HTR-8/SVneo (cell line): ENCODE measurements at places on chromosomes 1 and 21.
A peak's percentile ranks its signal among the peaks of the same experiment; 100 is the strongest.

- no peak for DNase-seq
These were observed 19.0 kb downstream of the BTG2 start for GRCh38 chr1:203324105-203325025.

GRCh38 chr1:43947874-43948437 is 1.2 kb downstream of the IPO13 start:
- no peak for DNase-seq

DNA sequence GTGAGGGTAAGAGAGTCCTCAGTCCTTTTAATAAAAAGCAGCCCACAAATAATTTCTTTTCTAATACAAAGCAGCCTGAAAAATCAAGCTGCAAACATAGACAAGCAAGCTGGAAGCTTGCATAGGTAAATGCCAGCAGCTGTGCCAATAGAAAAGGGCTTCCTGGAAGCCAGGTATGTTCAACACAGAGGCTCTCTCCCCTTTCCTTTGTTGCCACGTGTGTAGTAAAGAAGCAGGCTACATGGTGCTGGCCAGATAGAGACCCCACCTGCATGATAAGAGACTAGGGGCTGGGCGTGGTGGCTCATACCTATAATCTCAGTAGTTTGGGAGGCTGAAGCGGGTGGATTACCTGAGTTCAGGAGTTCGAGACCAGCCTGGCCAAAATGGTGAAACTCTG is 50.1 kb upstream of the ERRFI1 start:
- no peak for DNase-seq

- no peak for DNase-seq
These were observed 78.5 kb downstream of the SLC35F3 start for GRCh38 chr1:233982827-233983518.

- peak; percentile 26 for DNase-seq
These were observed 113.2 kb upstream of the CYYR1 start for GRCh38 chr21:26686278-26686677.

GRCh38 chr21:45430521-45431501 is 25.8 kb downstream of the COL18A1 start:
- DNase-seq = peak; percentile 43

DNA sequence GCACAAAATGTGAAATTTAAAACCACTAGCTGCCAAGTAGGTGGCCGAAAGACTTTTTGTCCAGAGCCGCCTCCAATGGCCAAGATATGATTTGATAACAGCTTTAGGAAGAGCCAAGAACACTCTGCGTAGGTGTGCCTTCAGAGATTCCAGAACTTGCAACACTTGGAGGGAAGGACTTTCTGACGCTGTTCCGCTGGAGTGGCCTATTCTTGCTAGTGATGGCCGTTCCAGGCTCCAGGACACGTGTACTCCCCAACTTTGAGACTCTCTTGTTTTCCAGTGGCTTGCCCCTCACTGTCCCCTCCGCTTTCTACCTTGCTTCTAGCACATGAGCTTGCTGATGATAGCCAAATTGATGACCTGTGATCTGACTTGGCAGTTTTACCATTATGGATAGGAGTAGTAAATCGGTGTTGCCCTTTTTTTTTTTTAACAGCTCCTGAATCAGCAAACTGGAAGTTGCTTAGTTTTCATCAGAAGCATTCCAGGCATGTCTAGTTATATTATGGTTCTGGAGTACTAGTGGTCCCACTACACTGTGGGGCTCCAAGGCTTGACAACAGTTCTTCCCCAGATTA is 1.0 kb downstream of the PRDX6 start:
- peak; percentile 34 for DNase-seq

DNA sequence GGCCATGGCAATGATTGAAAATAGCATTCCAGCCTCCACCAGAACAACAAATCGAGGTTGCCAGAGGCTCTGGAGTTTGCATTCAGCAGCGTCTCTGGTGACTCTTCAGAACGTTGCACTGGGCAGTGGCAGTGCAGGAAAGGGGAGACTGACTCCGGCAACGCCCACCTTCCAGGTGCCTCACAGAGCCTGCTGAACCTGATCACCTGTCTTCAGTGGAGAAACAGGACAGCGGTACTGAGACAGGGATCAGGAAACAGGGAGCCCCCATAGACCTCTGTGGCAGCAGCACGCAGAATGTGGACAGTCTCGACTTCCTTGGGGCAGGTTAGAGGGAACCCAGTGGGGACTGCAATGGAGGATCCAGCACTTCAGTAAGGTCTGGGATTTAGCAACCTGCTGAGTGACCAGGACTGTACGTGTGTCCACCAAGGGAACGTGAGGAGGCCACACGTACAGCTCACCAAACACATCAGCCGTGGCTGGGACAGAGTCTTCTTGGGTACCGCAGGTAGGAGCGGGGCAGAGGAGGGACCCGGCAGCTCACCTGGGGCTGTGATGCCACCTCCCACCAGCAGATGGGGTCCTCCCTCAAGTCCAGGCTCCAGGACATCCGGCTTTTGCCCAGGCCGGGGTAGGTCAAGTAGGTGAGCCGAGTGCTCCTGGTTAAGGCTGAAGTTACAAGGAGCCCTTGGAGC is 128.6 kb downstream of the PRDM2 start:
- no peak for DNase-seq

DNA sequence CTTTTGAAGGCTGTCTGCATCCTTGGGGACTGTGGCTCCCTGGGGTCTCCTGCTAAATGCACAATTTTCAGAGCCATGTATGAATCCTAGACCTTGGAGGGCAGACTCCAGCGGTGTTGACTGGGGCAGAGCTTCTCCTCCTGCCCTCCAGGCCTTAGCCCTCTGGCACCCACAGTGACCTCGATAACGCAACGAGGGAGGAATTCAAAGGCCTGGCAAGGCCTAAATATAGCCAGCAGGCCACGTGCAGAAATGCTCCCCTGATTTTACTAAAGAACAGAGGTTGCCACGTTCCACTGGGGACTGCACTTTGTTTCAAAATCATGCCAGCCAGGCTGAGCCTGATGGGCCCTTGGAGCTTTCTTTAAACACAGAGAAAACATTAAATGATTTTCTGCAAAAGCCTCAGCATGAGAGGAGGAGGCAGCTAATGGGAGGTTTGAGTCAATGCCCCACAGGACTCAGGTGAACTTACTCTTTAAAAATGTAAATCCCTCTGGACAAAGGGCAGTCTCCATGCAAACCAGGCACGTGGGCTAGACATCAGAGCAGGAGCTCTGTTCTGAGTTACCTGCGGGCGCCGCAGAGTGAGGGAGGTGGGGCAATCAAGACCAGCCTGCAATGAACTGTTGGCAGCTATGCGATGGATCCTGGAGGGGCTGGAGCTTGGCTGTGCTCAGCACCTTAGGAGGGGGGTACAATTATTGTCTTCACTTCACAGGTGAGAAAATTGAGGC is 28.0 kb downstream of the GRIK3 start:
- DNase-seq = no peak

DNA sequence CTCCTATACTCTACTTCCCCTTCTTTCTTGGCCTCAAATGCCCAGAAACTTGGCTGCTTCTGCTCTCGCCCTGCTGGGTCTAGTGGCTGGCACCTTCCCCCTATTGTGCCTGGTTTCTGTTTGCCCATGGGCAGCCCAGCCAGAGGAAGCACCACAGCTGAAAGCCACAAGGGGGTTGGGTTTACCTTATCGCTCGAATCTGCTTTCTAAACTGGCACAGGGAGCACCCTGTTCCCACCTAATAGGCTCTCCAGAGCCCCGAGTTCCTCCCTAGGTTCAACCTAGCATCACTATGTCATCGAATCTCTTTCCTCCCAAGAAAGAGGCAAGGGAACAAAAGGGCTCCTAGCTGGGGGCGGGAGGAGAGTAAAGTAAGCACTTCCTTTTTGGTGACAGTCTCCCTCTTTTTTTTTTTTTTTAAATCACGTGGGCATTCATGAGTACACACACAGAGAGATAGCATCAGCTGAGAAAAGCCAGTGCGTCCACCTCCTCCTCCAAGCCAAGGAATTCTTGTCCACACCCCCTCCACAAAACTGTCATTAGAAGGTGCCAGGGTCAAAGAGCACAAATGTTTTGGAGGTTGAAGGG is 72.8 kb downstream of the PLEKHA6 start:
- peak; percentile 40 for DNase-seq

DNA sequence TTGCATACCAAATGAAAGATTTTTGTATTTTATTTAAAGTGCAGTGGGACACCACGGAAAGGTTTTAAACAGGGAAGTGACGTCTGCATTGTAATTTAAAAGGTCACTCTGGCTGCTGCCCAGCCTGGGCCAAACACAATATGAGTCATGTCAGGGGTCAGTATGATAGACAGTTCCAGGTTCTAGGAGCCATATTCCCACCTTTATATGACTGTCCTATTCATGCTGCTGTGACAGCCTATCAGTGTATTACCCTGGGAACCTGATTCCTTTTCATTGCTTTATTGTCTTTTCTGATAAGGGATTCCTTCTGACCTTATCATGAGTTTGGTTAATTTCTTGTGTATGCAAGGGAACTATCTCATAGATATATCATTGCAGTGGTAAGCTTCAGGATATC is 5.3 kb downstream of the VANGL1 start:
- DNase-seq = no peak

GRCh38 chr1:244640917-244641316 is 12.0 kb upstream of the DESI2 start:
- no peak for DNase-seq

- no peak for DNase-seq
These were observed 2.2 kb upstream of the FRRS1 start for GRCh38 chr1:99768524-99769245.

GRCh38 chr1:208603721-208604120 is 359.5 kb upstream of the PLXNA2 start:
- DNase-seq = no peak

DNA sequence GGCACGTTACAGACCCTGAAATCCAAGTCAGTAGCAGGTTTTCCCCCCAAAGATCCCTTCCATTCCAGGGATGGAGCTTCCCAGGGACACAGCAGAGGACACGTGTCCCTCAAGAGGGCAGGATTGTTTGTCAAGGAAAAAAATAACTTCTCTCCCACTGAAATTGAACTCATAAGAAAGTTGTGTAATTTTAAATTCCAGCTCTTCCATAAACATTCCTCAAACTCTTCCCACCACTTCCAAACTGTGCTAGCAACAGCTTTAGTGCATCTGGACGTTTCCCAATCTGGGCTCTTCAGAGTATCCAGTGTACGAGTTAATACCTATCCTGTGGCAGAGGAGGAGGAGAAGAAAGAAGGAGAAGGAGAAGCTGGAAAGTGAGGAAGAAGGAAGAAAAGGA is 79.6 kb downstream of the PSMG1 start:
- DNase-seq = no peak

DNA sequence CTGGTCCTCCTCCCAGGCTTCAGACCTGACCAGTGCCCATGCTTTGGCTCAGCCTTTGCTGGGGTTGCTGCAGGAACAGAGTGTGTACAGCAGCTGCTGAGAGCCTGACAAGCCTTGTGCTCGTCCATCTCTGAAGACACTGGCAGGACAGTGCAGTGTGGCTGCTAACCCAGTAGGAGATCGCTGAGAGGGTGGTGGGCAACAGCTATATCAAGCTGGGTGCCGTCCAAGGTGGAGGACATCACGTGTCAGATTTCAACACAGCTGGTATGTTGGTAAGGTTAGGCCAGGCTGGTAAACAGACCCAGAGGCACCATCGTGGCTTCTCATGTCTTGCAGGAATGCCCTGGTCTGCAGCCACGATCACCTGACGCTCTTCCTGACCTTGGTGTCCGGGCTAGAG is 17.9 kb upstream of the SLC25A34 start:
- DNase-seq = no peak

GRCh38 chr1:32055416-32055815 is 17.3 kb upstream of the TMEM39B start:
- no peak for DNase-seq

DNA sequence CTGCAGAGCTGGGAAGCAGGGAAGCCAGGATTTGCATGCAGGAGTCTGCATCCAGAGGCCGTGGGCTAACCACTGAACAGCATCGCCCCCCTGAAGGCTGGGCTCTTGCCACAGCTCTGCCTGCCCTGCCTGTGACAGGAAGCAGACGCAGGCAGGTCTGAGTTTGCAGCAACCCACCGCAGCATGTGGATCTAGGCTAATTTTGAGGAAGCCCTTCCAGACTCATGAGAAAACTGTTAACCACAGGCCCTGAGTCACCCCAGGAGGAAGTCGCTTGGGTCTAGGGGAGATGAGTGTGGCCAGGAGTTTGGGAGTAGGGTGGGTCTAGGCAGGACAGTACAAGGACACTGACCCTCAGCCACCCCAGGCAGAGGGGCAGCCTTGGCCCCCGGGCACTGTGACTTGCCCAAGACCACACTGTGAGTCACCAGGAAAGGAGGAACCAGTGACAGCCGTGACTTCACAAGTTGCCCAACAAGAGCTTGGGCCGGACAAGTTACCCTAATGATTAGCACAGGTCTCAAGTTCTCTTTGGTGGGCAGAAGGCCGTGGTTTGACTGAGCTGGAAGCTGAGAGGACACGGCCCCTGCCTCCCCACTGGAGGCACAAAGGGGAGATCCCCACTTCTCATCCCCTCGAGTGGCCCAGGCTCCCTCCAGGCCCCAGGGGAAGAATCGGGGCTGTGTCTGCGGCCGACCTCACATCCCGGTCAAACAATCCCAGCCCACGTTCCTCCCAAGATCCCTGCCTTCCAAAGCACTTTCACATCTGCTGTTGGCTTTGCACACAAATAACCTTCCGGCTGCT is 826 bp downstream of the LAPTM5 start:
- peak; percentile 69 for DNase-seq

GRCh38 chr1:184036517-184036949 is 995 bp downstream of the COLGALT2 start:
- DNase-seq = peak; percentile 41

GRCh38 chr1:198156745-198157240 is at the start of gene NEK7:
NEK7 (plus strand) TSS chr1:198156998; CDS start chr1:198232581, 75,583 bp downstream.
- DNase-seq = peak; percentile 79

DNA sequence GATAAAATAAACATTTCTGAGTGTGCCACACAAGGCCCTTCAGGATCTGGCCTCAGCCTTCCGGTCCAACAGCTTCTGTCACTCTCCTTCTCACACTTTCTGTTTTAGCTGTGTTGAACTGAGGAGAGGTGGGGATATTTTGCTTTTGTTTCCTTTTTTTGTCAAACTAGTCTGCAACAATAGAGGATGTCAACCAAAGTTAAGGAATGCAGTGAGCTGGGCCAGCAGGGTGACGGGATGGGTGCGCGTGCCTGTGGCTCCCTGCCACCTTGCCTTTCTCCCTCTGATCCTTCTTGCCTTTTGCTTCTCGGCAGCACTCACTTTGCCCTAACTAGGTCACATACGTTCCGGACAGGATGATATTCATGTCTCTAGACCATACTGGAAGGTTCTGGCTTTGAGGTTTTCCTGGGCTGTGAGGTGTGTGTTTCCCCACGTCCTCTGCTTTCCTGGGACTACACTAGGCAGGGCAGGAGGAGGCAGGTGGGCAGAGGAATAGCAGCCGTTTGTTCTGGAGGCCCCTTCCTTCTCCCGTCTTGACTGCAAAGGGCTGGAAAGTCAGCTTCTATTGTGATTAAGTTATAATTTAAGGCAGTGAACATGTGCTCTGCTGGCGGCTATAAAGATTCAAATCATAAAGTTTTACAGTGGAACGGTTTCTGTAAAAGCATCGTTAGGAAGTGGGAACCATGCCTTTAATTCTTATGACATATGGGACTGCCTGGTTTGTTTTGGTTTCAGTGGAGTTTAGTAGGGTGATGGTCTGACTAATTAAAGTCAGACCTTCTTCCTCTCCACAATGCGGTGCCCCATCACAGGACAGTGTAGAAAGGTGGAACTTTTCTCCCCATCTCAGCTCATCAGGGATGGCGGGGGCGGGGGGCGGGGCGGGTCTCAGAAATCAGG is 67.8 kb downstream of the RNF220 start:
- DNase-seq = no peak

GRCh38 chr1:41024953-41025352 is 3.4 kb upstream of the SLFNL1 start:
- no peak for DNase-seq

GRCh38 chr1:160133990-160134770 is 17.2 kb upstream of the ATP1A4 start:
- no peak for DNase-seq
